Subcutaneous preadipocyte (primary cell): ENCODE measurements at places on chromosomes 2 and 18. TPM values are rescaled to one million over a fixed set of nuclear protein-coding genes. Genes with fewer than 3 reads are reported as not detected.

NEU2 gene
- total RNA-seq = not detected in 2 replicates

ASPRV1 gene
- total RNA-seq = 0.20 and 0.37 TPM in 2 replicates

MOCOS gene
- 8.8 and 12.3 TPM in 2 replicates for total RNA-seq

TCF23 gene
- not detected in 2 replicates for total RNA-seq

C2orf80 gene
- not detected in 2 replicates for total RNA-seq

HAAO gene
- 0.20 and 0.37 TPM in 2 replicates for total RNA-seq

GPR45 gene
- not detected in 2 replicates for total RNA-seq

FBLN7 gene
- total RNA-seq = 1.8 and 2.5 TPM in 2 replicates

FSIP2 gene
- total RNA-seq = under 0.01 and 0.37 TPM in 2 replicates

MPV17 gene
- 88.8 and 100 TPM in 2 replicates for total RNA-seq

EGR4 gene
- not detected in 2 replicates for total RNA-seq

RMDN2 gene
- total RNA-seq = 3.9 and 7.0 TPM in 2 replicates

DTYMK gene
- total RNA-seq = 45.2 and 46.3 TPM in 2 replicates

ACADL gene
- 0.20 and 0.37 TPM in 2 replicates for total RNA-seq

SIX3 gene
- total RNA-seq = under 0.01 and 0.39 TPM in 2 replicates

HRH4 gene
- under 0.01 TPM in 1 of 2 replicates, not detected in the other for total RNA-seq

MARCHF4 gene
- total RNA-seq = under 0.01 and 1.6 TPM in 2 replicates

PCARE gene
- total RNA-seq = not detected in 2 replicates

GAL3ST2 gene
- not detected in 2 replicates for total RNA-seq

CNDP1 gene
- total RNA-seq = not detected in 2 replicates

WDFY1 gene
- total RNA-seq = 63.9 and 69.6 TPM in 2 replicates

CROCC2 gene
- 0.20 and 0.37 TPM in 2 replicates for total RNA-seq

NFATC1 gene
- 2.3 and 2.6 TPM in 2 replicates for total RNA-seq

ALK gene
- not detected in 2 replicates for total RNA-seq

PRKAG3 gene
- 0.37 TPM in 1 of 2 replicates, not detected in the other for total RNA-seq

GREB1L gene
- total RNA-seq = 1.1 and 1.8 TPM in 2 replicates

CHST9 gene
- total RNA-seq = not detected in 2 replicates

SATB2 gene
- total RNA-seq = 10.3 and 11.1 TPM in 2 replicates

ATG9A gene
- 44.2 and 50.3 TPM in 2 replicates for total RNA-seq

GCA gene
- 1.8 and 3.3 TPM in 2 replicates for total RNA-seq

GMCL1 gene
- 4.0 and 7.6 TPM in 2 replicates for total RNA-seq

MYO5B gene
- under 0.01 TPM in 1 of 2 replicates, not detected in the other for total RNA-seq

FABP1 gene
- total RNA-seq = not detected in 2 replicates

ZBTB7C gene
- under 0.01 TPM in 2 replicates for total RNA-seq

CPO gene
- total RNA-seq = under 0.01 and 0.20 TPM in 2 replicates

OR6B3 gene
- total RNA-seq = not detected in 2 replicates

UGT1A8 gene
- total RNA-seq = not detected in 2 replicates

CSRNP3 gene
- 0.20 and 0.73 TPM in 2 replicates for total RNA-seq

HOXD8 gene
- total RNA-seq = 7.7 and 10.0 TPM in 2 replicates

DGKD gene
- 9.2 and 15.1 TPM in 2 replicates for total RNA-seq

SNTG2 gene
- 0.20 TPM in 1 of 2 replicates, not detected in the other for total RNA-seq

VWA3B gene
- total RNA-seq = not detected in 2 replicates

IL1R2 gene
- total RNA-seq = 0.39 and 1.1 TPM in 2 replicates

CPS1 gene
- 15.4 and 35.2 TPM in 2 replicates for total RNA-seq

AQP4 gene
- total RNA-seq = not detected in 2 replicates

HOXD1 gene
- not detected in 2 replicates for total RNA-seq

CRYBA2 gene
- total RNA-seq = not detected in 2 replicates

BCL11A gene
- total RNA-seq = under 0.01 TPM in 1 of 2 replicates, not detected in the other

MEIS1 gene
- total RNA-seq = 15.8 and 17.6 TPM in 2 replicates

ZNF396 gene
- total RNA-seq = 0.37 and 0.59 TPM in 2 replicates

REG1B gene
- not detected in 2 replicates for total RNA-seq

GRP gene
- not detected in 2 replicates for total RNA-seq
